ENCODE measurements at places on chromosomes 7 and 10.

DNA sequence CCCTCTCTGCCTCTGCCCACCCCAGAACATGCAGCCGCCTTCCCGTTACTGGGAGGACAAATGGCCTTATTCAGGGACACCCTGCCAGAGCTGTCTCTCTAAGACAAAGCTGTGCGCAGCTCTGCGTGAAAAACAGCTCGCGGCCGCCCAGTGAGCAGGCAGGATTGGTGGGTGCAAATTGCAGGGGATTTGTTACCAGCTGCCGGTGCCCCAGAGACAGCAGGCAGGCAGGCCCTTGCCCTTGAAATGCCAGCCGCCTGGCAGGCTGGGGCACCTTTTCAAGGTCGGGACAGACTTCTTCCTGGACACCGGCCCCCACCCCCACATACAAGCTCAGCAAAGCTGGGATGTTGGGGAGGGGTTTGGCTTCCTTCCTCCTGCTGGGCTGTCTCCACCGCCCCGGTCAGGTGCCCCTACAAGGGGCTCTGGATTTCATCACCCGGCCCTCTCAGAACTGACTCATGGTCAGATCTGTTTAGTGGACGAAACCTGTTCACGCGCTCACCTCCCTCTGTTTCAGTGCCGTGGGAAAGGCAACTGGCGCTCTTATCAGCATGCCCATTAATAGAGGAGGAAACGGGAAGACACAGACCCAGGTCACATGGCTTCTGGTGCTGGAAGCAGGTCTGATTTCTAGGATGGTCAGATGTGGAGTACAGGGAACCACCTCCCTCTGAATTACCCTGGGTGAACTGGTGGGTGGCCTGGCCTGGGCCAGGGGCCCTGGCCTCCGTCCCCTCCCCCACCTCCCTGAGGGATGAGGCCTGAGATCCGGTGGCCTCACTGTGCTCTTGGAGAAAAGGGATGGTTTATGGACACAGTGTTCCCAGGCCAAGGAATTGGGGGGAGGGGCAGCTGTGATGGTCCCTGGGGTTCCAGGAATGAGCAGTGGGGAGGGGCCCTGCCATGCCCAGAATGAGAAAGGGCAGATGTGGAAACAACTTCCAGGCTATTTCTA is 123.9 kb upstream of the PPIF start:
- DNase-seq, result no peak

GRCh38 chr10:21497177-21497807 is 28.2 kb downstream of the SKIDA1 start:
- peak; percentile 11 for DNase-seq

GRCh38 chr10:59864141-59864962 is 42.0 kb downstream of the CCDC6 start:
- DNase-seq, result no peak

GRCh38 chr10:8407501-8408021 is 353.1 kb downstream of the GATA3 start:
- DNase-seq, result no peak

DNA sequence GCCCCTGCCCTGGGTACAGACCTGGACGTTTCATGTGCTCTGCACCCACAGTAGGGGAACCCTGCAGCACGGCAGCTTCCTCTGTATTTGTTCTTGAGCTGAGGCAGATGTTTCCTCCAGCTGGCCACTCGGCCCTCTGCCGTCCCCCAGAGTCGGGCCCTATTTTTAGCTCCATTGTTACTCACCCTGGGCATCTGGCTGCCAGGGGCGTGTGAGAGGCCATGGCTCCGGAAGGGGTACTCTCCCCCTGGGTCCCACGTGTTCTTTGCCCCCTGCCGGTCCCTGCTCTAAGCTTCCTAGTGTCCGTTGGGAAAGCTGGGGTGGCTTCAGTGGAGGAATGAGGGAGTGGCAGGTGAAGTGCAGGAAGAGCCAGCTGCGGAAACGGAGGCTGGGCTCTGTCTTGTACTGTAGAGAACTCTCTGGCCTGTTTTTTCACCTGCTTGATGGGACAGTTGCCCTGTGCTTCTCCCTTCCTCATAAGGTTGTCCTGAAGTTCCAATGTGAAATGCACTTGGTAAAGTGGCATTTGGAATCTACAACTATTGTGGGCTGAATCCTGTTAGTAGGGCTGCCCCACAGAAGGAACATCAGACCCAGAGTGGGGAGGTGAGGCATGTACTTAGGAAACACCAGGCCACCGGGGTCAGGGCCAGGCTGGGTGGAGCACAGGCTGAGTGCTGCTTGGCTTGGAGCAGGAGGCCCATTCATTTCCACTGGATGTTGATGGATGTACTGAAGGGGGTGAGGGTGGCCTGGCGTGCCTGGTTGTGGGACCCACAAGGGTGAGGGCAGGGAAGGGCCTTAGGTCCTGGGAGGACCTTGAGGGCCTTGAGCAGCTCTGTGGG is 30.6 kb downstream of the PALD1 start:
- no peak for DNase-seq

GRCh38 chr7:21200503-21200902 is 227.4 kb upstream of the SP4 start:
- no peak for DNase-seq

GRCh38 chr7:44167920-44168319 is 21.3 kb downstream of the GCK start:
- no peak for DNase-seq

DNA sequence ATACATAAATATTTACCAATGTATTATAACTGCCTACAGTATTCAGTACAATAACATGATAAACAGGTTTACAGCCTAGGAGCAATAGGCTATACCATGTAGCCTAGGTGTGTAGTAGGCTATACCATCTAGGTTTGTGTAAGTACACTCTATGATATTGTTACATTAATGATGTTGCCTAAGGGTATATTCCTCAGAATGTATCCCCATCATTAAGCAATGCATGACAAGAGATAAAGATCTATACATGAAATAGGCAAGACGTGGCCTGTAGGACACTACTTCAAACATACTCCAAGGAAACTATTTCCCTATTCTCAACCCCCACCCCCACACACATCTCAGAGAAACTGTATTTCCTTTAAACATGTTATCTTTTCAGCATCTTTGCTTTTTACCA is 15.3 kb upstream of the ADAM22 start:
- no peak for DNase-seq

DNA sequence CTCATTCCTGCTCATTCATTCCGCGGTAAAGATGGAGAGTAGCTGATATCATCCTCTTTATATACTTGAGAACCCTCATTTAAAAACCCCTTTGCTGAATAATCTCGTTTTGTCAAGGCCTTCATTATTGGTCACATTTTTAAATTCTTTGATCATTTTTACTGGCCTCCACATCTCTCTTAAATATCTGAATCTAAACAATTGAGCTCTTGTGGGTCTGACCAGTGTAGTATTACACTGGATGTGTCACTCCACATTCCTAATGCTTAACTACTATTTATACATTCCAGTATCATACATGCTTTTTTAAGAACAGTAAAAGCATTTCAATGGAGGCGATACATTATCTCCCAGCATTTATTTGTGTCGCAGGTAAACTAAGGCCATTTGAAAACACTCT is 12.6 kb upstream of the PRPS1L1 start:
- DNase-seq, result no peak

DNA sequence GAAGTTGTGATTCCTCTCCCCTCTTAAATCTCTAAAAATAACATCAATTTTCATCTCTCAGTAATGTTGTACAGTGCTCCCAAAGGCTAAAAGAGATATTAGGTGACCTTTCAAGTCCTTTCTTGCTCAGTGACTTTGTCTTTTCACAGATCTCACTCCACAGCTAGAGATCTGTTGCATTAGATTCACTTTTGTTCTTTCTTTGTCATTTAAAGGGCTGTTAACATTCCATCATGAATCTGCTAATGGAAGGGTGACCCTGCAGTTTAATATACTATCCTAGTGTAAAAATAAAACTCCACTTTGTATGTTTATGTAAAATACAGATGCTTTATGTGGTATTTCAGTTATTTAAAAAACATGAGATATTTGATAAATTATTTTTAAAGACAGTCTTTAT is 30.5 kb downstream of the GNAI1 start:
- no peak for DNase-seq

- no peak for DNase-seq
Observed at GRCh38 chr7:86025807-86026206, 617.9 kb upstream of the GRM3 start.

DNA sequence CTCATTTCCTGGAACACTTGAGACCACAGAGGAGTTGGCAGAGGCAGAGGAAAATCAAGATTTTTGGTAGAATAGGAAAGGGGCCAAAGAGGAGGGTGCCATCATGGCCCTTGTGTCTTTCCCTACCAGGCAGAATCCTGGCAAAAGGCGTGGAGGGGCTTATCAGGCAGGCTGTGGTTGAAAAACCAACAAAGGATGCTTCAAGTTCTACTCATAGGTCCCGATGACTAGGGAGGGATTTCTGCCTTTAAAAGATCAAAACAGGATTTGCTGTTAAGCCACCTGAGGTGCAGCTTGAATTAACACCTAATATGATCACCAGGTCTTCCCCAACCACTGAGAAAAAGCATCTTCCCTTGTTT is 45.7 kb downstream of the BPGM start:
- no peak for DNase-seq
